ENCODE measurements at places on chromosomes 3 and 15.

- no peak for DNase-seq
Observed at GRCh38 chr3:2944628-2945027, 165.5 kb downstream of the IL5RA start.

GRCh38 chr15:69863446-69863845 lies 234.3 kb downstream of the TLE3 start:
- no peak for DNase-seq

DNA sequence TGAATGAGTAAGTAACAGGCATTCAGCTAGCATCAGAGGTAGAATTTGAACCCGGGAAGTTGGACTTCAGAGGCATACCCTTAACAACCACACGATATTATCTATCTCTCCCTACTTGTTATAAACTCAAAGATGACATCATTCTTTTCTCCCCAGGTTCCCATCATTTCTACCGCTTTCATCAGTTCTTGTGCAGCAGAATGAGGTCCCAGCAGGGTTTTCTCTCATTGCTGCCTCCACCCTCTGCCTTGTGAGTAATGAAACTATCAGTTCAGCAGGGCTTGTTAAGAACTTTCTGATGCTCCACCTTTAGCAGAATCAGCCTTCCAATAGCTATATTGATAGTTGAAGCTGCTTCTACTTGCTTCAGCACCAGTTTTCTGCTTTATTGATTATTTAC lies 487.5 kb upstream of the KCNMB2 start:
- DNase-seq = no peak

GRCh38 chr15:88016406-88016805 lies 240.1 kb downstream of the NTRK3 start:
- DNase-seq = no peak

DNA sequence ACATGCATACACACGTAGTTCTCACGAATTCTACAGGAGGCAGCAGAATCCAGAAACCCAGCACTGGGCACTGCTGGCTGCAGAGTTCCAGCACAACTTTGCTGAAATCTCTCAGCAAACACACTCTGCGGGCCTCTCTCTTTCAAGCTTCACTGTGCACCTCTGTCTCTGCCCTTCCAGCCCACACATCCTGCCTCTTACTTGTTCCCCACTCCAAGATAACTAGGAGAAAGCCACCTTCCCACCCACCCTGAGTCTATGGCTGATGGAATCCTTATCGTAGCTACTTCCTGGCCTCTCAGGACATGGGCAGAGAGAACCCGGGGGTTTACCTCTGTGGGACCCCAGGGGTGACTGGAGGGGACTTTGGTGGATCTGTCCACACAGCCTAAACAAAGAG lies 11.9 kb downstream of the ANP32A start:
- no peak for DNase-seq

- no peak for DNase-seq
Observed at GRCh38 chr3:134163096-134163495, 87.6 kb downstream of the RYK start.

DNA sequence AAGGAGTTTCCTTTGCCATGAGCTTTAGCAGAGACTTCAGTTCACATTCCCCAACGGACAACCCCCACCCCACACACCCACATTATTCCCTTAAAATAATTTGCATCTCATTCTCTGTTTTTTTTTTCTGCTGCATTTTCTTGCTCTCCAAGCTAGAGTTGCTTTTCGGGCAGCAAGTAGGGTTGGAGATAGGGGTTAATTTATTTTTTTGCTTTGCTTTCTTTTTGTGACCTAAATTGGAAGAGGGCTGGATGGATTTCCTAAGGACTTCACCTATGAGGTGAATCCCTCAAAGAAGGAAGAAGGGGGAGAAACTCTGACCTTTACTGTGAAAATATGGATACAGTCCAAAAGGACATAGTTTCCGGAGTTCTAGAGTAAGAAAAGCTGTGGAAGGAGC lies 6.6 kb downstream of the SOX2 start:
- DNase-seq = no peak

DNA sequence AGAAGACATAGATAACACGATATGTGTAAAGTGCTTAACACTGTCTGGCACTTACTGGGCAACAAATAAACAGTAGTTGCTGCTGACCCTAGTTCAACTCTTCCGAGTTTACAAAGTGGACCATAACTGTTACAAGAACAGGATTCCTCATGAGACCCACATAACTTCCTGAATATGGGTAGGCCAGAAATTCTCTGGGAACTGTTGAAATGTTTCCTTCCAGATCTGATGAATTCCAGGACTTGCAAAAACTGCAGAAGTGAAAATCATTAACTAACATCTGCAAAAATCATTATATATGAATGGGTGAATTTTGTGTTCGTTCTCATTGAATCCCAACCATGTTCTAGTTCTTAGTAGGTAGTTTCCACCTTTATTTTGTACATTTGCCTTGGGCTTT lies 181.7 kb upstream of the MME start:
- no peak for DNase-seq

- DNase-seq = no peak
Observed at GRCh38 chr15:86863226-86863915, 783.7 kb downstream of the AGBL1 start.

DNA sequence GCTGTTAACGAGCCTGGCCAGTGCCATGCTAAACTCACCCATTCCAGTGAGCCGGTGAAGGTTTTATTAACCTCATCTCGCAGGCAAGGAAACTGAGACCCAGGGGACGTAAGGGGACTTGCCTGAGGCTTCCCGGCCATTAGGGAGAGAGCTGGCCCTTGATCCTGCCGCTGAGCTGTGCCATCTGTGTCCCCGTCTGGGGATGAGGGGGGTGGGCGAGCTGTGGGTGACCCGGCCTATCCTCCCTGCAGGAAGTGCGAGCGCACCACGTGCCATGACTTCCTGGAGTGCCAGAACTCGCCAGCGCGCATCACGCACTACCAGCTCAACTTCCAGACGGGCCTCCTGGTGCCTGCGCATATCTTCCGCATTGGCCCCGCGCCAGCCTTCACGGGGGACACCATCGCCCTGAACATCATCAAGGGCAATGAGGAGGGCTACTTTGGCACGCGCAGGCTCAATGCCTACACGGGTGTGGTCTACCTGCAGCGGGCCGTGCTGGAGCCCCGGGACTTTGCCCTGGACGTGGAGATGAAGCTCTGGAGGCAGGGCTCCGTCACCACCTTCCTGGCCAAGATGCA lies 88.5 kb downstream of the FBLN2 start:
- no peak for DNase-seq
